ENCODE measurements at places on chromosomes 5 and 9. TPM values are rescaled to one million over a fixed set of nuclear protein-coding genes. Genes with fewer than 3 reads are reported as not detected.
A peak's percentile ranks its signal among the peaks of the same experiment; 100 is the strongest.

GRCh38 chr9:34458959-34459340 is 345 bp downstream of the DNAI1 start:
- DNase-seq = peak; percentile 64

GRCh38 chr5:89071941-89072331 is 189.0 kb upstream of the MEF2C start:
- DNase-seq = no peak

- peak; percentile 65 for DNase-seq
Measured at GRCh38 chr5:474840-475661, 32.1 kb downstream of the EXOC3 start.

GRCh38 chr9:70535546-70536323 is 121.3 kb upstream of the KLF9 start:
- no peak for DNase-seq

- DNase-seq = peak; percentile 37
Measured at GRCh38 chr5:179374506-179375235, 29.4 kb upstream of the ADAMTS2 start.

DNA sequence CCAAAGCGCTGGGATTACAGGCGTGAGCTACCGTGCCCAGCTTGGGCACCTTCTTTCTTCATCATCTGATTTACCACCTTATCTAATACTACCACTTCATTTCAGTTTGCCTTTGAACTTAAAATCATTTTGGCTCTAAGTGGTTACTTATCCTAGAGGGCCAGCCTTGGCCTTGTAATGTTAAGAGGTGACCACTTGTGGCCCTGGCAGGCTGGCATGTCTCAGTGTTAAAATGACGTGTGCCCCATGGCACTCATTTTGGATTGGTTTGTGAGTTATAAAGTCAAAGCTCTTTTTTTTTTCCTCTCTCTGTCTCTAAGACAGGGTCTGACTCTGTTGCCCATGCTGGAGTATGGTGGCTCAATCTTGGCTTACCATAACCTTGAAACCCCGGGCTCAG is 17.8 kb downstream of the HABP4 start:
- no peak for DNase-seq

ADAMTS19 gene
- 0.27 TPM for total RNA-seq

DMRTA1 gene
- total RNA-seq = 0.53 TPM

DNA sequence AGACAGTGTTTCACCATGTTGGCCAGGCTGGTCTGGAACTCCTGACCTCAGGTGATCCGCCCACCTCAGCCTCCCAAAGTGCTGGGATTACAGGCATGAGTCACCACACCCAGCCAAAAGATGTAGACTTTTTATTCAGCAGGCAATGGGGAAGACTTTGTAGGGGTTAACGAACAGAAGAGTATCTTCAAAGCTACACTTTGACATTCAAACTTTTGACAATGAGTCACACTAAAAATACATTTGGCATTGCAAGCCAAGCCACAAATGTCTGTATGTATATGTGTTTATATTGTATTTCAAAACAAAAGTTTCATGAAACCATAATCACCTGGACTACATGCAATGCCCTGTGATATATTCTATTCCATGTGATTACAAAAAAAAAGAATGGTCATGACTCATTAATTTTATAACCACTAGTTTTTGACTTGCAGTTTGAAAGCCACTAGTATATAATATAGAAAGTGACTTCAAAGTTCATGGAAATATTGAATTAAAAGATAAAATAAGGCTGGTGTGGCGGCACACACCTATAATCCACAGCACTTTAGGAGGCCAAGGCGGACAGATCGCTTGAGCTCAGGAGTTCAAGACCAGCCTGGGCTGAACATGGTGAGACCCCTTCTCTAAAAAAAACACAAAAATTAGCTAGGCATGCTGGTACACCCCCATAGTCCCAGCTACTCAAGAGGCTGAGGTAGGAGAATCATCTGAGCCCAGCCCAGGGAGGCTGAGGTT is 8.3 kb downstream of the DIMT1 start:
- no peak for DNase-seq

CPEB4 gene
- 42.2 TPM for total RNA-seq

DNA sequence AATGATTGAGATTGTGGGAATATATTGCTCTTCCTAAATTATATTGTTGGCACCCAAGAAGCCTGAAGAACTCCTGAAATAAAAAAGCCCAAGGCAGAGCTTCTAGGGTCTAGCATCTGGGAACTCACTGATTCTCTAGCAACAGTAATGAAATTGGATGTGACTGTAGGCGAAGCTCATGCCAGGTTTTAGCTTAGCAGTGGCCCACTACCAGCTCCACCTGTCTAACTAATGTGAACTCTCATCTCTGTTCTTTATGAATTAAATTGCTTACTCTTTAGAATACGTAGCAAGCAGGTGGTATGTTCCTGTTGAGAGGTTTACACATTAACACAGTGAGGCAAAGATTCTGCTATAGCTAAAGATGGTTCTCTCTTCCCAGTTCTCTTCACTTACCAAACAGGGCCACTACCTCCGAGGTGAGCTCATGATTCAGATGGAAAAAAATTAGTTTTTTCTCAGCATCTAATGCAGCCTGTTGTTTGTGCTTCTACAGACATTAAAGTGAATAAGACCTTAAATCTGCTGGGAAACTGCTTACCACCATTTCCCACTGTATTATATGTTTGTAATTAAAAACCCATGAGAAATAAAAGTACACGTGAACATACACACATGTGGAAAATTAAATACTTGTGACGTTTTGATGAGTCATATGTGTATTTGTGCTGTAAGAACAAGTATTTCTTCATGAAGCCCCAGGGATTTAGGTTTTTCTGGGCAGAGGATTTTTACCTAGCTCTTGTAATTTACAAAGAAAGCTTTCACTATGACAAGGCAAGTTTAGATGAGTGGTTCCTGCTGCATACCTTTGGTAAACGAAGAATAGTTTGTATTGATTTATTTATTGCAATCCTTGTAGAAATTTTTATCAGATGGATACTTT is 360.1 kb downstream of the KDM4C start:
- DNase-seq = no peak

GRCh38 chr5:136067422-136067821 is 38.6 kb downstream of the TGFBI start:
- DNase-seq = no peak

ATG12 gene
- total RNA-seq = 44.6 TPM

Data from sciatic nerve (tissue), 2 donors.